Renal pelvis (tissue), 12 donors: ENCODE measurements at places on chromosomes 12 and 14. TPM values are rescaled to one million over a fixed set of nuclear protein-coding genes. Genes with fewer than 3 reads are reported as not detected.

DNA sequence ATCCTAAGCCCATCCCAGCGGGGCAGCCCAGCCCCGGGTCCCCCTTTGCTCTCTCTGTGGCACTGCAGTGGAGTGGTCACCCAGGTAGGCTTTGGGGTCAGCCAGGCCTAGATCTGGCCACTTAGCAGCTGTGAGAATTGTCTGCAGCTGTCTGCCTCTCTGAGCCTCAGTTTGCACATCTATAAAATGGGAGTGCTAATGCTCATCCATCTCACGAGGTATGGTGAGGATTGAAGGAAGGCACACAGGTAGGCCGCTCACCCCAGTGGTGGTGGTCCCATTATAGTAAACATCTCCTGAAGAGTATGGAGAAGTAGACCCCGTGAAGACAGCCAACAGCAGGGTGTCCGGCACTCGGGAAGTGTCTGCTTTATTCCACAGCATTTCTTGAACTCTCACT, 9.2 kb downstream of the FOXN4 start:
- DNase-seq = no peak

DNA sequence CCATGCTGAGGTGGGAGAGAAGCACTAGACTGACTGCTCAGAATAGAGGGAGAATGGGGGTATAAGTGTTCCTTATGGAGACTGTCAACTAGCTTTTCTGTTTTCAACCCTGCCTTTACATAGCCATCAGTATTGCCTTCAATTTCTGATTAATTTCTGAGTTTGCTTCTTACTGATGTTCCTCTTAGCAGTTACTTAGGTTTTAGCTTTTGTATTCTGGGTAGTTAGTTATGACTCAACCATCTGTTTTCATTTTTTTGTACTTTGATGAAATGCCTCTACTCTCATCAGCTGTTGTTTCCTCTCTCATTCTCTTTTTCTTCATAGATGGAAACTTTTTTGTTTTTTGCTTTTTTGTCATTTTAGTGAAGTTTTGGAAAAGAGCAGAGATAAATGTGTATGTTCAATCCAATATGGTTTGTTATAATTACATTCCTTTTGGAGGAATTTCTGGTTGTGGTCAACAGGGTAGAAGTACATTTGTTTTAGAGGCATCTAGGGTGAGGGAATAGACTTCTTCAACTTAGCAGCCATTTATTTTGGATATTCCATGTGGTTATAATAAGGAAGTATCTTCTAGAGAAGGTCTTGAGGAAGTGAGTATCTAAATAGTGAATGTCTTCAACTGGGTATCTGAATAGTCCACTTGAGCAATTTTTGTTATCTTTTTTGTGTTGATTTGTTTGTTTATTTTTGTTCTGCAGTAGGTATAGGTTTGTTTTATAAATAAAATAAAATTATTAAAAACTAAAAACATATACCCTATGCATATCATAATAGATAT, 29.6 kb downstream of the PMCH start:
- no peak for DNase-seq

The FOXG1 gene
- polyA plus RNA-seq = 0.07 TPM

The EMP1 gene
- polyA plus RNA-seq = 99.3 TPM

DNA sequence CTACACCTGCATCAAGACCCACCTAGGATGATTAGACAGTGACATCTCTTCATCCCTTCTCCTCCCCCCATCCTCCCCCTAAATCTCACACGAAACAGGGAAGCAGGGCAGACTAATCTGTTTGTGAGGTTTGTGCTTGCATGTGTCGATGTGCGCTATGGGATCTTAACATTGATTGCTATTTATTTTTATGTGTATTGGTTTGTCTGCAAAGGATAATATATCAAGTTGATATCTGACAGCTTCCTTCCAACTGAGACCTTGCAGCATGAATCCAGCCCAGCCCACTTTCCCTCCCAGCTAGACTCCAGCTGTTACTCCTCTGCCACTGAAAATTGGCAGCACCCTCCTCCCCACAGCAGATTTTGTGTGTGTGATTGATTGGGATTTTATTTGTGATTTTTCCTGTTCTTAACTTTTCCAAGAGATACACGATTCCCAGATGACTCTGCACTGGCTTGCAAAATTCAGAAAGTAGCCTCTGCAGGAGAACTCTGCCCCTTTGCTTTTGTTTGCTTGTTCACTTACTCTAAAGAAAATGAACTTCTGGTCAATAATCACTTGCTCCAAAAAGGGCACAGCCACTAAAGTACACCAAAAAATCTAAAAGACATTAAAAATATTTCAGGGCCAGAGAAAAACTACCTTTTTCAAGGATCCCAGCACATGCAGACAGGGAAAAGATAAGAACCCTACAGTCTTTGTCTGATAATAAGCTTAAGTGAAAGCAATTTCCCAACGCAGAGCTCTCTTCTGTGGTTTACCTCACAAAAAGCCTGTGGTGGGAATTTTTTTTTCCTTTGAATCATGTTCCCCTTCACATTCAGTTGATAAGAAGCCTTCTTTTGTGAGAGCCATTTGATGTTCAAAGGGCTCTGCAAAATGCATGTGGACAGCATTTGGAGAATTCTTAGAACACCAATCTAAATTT, 222.1 kb downstream of the RPS29 start:
- DNase-seq = peak; percentile 1

The OASL gene
- polyA plus RNA-seq = not detected

The SERPINA9 gene
- polyA plus RNA-seq = not detected
